ENCODE measurements at places on chromosomes 12 and 14. TPM values are rescaled to one million over a fixed set of nuclear protein-coding genes. Genes with fewer than 3 reads are reported as not detected.

ITPR2 gene
- 32.2 TPM for total RNA-seq

ANO2 gene
- 0.07 TPM for total RNA-seq

IL22 gene
- total RNA-seq, result not detected

ST8SIA1 gene
- total RNA-seq, result 2.2 TPM

CCDC196 gene
- not detected for total RNA-seq

TAMALIN gene
- 2.7 TPM for total RNA-seq

KLRG1 gene
- total RNA-seq, result 0.78 TPM

OASL gene
- 0.26 TPM for total RNA-seq

GPR84 gene
- 0.07 TPM for total RNA-seq

GCH1 gene
- 0.79 TPM for total RNA-seq

ASPG gene
- total RNA-seq, result not detected

RPL10L gene
- not detected for total RNA-seq

BLTP3B gene
- 41.7 TPM for total RNA-seq

TAS2R43 gene
- not detected for total RNA-seq

SMOC1 gene
- 12.9 TPM for total RNA-seq

NKX2-8 gene
- total RNA-seq, result not detected

OTOGL gene
- 0.07 TPM for total RNA-seq

STAB2 gene
- total RNA-seq, result not detected

LRP1-AS gene
- not detected for total RNA-seq

BIN2 gene
- not detected for total RNA-seq

SYNDIG1L gene
- total RNA-seq, result under 0.01 TPM

KRT2 gene
- total RNA-seq, result not detected

GALNT9 gene
- total RNA-seq, result 0.86 TPM

BATF gene
- total RNA-seq, result 0.26 TPM

OR4E2 gene
- total RNA-seq, result not detected

HOXC9 gene
- total RNA-seq, result 0.40 TPM

YY1 gene
- 52.8 TPM for total RNA-seq

WIF1 gene
- total RNA-seq, result not detected

SCFD1 gene
- 94.2 TPM for total RNA-seq

FAM90A1 gene
- 0.13 TPM for total RNA-seq

CHD8 gene
- 62.2 TPM for total RNA-seq

PPP1R1A gene
- total RNA-seq, result not detected

PYGL gene
- 91.4 TPM for total RNA-seq
